ENCODE measurements at places on chromosomes 2 and 18.
A peak's percentile ranks its signal among the peaks of the same experiment; 100 is the strongest.

DNA sequence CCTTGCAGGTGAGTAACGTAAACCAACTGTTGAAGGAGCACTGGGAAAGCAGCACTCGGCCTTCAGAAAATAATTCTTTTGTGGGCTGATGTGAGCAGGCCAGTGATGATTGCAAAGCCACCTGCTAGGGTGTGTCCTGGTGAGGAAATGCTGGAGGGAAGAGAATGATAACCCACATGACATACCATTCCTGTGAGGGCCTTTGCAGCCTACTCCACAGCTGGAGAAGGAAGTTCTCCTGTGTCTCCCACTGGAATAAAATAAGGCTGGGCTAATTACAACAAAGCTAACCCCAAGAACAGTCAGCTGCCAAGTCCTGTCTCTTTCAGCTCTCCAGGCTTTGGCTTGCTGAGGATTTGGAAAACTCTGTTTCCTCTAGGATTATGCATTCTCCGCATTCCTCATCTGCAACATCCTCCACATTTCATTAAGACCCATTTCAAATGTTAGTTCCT, 16.7 kb upstream of the DSG1 start:
- no peak for DNase-seq

GRCh38 chr2:1784087-1784486, 39.8 kb upstream of the PXDN start:
- DNase-seq: no peak

GRCh38 chr2:96538487-96539214, 2.1 kb downstream of the ARID5A start:
- DNase-seq: no peak

GRCh38 chr2:44040365-44040764, 44.6 kb upstream of the LRPPRC start:
- DNase-seq: no peak

GRCh38 chr2:43169099-43169945, 57.1 kb downstream of the ZFP36L2 start:
- peak; percentile 64 for DNase-seq

GRCh38 chr2:71995067-71995665, 152.5 kb downstream of the CYP26B1 start:
- peak; percentile 8 for DNase-seq

DNA sequence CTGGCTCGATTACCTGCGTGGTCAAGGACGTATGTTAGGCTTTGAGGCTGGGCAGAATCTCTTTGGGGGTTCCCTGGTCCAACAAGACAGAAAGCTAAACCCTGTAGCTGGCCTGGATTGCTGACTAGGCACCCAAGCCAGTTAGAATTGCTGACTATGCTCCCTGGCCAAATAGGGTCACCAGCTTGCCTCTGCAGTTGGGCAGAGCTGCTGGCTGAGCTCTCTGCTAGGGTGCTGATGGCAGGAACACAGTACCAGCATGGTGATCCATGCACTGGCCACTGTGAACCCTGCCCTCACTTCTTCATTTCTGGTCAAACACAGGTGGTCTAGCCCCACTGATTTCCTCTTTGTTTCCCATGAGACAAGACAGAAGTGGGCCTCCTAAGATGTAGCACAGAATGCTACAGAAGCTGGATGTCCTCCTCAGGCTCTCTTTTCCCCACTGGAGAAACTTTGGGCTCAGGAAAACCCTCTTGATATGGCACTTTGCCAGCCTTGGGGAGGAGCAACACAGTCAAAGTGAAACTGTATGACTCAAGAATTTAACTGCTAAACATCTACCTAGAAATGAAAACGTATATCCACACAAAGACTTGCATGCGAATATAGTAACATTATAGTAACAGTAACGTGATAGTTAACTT, 20.8 kb downstream of the SP140L start:
- DNase-seq: no peak

DNA sequence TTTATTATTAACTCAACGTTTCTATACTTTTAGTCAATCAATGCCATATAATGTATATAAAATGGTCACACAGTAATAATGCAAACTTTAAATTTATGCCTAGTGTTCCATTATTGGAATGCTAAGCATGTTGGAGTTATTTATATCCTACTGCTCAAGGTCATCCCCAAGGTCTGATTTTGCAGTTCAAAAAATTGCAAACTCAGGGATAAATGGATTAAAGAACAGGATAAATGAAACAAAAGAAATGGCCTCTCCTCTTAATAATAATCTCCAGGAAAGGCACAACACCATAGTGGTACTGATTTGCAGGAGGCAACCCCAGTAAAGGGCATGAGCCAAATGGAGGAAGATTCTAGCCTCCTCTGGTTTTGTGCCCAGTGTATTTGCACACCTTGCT, 436.4 kb downstream of the EPHA4 start:
- no peak for DNase-seq

DNA sequence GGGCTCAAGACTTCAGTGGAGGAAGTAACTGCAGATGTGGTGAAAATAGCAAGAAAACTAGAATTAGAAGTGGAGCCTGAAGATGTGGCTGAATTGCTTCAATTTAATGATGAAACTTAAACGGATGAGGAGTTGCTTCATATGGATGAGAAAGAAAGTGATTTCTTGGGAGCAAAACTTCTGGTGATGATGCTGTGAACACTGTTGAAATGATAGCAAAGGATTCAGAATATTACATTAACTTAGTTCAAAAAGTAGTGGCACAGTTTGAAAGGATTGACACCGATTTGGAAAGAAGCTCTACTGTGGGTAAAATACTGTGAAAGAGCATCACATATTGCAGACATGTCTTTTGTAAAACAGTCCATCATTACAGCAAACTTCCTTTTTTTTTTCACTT, 638.0 kb downstream of the NYAP2 start:
- DNase-seq: no peak

GRCh38 chr2:194883711-194884110, 773.3 kb upstream of the SLC39A10 start:
- DNase-seq: no peak

DNA sequence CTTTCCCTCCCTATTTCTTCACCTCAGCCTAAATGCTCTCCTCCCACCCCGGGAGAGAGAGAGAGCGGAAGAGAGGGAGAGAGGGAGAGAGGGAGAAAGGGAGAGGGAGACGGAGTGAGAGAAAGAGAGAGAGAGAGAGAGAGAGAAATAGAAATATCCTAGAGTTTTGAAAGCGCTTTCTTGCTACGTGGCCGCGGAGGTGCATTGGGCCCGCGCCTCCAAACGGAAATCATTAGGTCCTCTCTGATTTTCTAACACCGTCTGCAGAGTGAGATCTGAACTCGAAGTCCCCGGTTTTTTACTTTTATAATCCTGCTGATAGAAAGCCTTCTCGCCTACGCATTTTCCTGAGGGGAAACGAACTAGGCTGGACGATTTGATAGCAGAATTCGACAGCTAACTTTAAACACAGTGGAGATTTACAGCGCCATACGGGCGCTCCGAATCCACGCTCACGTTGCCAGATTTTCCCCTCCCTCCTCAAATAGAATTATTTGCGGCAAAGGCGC, 903 bp upstream of the EVX2 start:
- no peak for DNase-seq

DNA sequence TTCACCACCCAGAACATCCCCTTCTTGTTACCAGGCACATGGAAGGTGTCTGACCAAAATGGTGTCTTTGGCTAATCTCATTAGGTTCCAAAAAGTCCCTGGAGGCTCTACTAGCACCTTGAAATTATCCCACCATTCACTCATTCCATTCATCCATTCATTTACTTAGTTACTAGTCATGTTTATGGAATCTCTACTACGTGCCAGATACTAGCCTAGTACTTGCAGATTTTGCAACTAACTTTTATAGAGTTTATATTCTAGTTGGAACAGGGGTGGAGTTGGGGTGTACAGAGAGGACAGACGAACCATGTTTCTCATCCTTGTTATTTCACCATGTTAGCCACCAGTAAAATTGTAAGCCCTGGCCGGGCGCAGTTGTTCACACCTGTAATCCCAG, 4.0 kb upstream of the NOP58 start:
- DNase-seq: no peak

GRCh38 chr2:200788121-200788718, 23.5 kb upstream of the BZW1 start:
- DNase-seq: no peak

DNA sequence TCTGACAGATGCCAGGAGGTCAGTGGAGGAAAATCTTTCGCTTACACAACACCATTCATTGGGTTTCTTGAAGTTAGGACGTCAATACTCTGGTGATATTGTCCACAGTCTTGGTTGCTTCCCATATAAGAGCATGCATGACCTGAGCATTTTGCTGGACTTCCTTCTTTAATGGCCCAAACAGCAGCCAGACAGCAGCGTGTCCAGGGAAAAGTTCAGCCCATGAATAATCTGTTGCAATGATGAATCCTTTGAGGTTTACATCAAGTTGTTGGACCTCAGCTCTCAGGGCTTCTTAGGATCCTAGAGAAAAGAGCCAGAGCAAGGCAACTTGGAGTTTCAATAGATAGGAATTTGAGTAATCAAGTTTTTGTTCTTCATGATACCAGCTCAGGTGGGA, 155.6 kb upstream of the MGAT5 start:
- no peak for DNase-seq

DNA sequence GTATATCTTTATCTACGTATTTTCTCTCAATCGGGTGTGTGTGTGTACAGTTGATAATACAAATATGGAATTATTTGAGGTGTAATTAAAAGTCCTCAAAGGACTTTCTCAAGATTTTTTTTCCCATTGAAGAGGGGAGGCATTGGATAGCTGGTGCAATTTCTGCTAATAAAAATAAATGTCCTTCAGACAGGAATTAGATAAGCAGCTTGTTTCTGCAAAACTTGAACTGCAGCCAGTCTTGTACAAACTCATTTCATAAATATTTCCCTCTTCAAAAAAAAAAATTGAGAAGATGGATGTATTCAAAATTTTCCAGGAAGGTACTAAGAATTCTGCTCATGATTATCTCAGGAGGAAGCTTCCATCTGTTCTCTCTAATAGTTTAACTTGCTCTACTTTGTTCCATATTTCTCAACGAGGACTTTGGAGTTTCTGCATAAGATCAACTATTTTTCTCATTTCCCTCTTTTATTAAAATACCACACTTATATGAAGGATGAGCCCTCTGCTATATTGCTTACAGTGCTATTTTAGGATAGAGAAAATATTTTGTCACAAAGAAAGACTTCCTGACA, 33.0 kb upstream of the GLS start:
- DNase-seq: no peak
